ENCODE measurements at places on chromosomes 4 and X.

DNA sequence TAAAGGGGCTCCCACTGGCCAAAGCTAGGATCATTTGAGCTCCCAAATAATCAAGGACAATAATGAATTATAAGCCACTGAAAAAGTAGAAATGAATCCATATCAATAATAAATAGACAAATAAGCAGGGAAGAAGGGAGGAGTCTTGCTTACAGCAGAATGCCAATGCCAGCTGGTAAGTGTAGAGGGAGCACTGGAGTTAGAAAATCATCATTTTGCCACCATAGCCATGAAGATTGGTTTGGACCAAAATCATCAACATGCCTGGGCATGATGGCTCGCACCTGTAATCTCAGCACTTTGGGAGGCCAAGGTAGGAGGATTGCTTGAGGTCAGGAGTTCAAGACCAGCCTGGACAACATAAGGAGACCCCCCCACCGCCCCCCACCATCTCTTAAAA lies 20.4 kb upstream of the SH3KBP1 start:
- DNase-seq = no peak

DNA sequence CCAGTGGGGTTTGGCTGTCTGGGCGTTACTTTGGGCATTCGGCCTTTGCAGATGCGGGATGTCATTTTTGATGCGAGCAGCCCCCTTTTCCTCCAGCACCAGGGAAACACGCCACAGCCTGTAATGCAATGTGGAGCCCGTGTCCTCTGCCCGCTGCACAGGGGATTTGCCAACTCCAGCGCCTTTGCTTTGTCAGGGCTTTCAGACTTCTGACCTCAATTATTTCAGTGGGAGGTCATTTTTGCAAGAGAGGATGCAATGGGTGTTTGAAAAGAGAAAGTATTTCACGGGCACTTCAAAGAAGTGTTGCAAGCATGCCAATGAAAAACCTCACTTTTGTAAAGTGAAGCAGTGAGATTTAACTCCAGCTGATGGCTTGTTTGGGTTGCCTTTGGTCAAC lies 11.5 kb downstream of the CLCN4 start:
- peak; percentile 49 for DNase-seq

GRCh38 chr4:180799798-180800197 lies 1443.4 kb upstream of the TENM3 start:
- no peak for DNase-seq

GRCh38 chr4:24801136-24801855 lies 5.9 kb downstream of the SOD3 start:
- DNase-seq = no peak

GRCh38 chr4:182216005-182216404 lies 27.2 kb upstream of the TENM3 start:
- DNase-seq = peak; percentile 61

- no peak for DNase-seq
Observed at GRCh38 chr4:68209003-68209402, 36.5 kb downstream of the TMPRSS11B start.

DNA sequence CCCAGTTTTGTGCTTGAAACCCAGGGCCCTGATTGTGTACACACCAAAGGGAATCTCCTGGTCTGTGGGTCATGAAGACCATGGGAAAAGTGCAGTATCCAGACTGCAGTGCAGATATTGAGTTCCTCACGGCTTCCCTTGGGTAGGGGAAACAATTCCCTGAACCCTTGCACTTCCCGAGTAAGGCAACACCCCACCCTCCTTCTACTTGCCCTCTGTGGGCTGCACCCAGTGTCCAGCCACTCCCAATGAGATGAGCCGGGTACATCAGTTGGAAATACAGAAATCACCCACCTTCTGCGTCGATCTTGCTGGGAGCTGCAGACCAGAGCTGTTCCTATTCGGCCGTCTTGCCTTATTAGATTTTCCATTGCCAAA lies 134.2 kb downstream of the FNIP2 start:
- no peak for DNase-seq

GRCh38 chr4:91288702-91289311 lies 1015.0 kb upstream of the GRID2 start:
- DNase-seq = no peak

- DNase-seq = no peak
Observed at GRCh38 chrX:35664833-35665232, 133.3 kb upstream of the MAGEB16 start.

DNA sequence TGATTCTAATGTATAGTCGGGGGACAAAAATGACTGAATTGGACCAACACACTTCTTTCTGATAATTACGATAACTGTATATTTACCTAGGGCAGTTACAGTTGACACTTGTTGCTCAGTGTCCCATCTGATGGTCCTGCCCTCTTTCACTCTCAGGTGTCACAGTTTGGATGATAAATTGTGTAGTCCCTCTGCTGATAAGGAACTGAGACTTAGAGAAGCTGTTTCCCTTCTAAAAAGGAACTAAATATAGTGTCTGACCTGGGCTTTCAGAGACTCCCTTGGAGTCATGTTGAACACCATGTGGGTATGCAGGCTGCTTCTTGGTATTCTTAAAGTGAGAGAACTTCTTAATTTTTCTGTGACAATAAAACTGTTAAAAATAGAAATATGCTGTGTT lies 23.7 kb upstream of the PNPLA4 start:
- no peak for DNase-seq

- no peak for DNase-seq
Observed at GRCh38 chr4:188037003-188037713, 41.6 kb downstream of the ZFP42 start.

DNA sequence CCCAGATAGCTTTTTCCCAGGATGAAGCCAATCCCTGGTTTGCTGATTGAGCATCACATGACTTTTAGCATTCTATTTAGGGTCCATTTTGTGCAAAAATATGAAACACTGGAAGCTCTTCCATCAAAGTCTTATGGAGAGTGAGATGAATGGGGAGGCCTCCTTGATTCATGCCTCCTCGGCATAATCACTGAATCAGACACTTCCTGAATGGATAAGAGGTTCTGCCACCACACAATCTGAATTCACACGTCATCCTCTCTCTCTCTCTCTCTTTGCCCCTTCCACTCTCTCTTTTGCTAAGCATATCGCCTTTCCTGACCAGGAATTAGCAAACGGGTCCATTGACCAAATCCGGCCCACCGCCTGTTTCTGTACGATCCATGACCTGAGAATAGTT lies 68.7 kb downstream of the CRMP1 start:
- DNase-seq = no peak

GRCh38 chr4:6020613-6021012 lies 2.4 kb upstream of the C4orf50 start:
- DNase-seq = no peak

DNA sequence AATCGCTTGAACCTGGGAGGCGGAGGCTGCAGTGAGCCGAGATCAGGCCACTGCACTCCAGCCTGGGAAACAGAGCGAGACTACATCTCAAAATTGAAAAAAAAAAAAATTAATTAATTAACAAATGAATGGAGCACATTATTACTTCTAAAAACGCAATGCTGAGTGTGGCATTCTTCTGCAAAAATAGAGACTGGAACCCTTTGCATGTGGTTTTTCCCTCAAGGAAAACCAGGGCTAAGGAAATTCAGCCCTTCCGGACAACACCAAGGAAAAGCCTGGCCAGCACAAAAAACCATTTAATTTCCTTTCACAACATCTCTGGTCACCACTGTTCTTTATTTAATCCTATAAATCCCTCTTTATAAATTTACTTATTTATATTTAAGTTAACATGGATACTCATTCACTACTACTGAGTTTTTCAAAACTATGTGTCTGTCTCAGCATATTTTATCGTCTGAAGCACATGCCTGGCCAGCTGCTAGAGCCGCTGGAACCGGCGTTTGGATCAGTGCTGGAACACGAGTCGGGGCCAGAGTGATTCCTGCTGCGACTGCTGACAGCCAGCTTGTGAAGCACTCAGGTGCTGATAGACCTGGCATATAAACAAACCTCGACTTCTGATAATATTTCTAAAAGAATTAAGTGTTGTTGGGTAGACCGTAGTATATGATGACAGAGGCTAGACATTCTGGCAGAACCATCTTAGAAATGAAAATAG lies 84.5 kb upstream of the WWC2 start:
- DNase-seq = no peak

DNA sequence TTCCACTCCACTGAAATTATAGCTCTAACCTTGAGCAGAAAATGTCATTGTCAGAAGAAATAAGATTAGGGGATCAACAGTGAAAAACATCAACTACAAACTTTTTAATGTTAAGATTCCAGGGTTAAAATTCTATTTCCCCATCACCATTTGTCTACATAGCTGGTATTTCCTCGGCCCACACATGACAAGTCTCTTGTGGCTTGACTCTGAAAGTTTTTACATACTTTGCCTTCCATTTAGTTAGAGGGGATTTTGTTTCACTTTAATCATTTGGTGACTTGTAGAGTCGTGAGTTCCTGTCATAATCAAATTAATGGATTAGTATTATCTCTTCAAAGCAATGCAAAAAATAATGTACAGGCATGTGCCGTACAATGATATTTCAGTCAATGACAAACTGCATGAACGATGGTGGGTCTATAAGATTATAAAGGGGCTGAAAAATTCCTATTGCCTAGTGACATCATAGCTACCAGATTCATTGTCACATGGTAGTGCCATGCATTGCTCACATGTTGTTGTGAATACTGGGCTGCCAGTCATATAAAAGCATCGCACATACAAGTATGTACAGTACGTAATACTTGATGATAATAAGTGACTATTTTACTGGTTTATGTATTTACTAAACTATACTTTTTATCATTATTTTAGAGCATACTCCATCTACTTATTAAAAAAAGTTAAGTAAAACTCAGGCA lies 72.0 kb downstream of the ING2 start:
- peak; percentile 12 for DNase-seq

DNA sequence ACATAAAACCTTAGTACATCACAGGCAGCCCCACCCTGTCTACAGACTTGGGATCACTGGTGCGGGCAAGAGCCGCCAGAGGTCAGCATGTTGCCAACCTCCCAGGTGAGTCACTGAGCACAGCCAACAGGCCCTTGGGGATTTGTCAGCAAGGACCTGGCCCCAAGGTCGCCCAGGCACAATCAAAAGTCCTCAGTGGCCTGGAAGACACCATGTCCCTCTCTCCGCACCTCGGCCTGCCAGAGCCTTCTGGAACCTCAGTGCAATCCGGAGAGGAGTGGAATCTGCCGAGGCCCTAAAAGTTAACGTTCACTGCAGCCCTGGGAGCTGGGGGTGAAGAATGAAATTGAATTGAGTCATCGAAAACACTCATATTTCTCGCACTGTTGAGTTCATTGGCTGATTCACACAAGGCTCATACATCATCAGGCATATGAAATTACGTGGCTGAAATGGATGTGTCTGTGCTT lies 74.3 kb downstream of the WFS1 start:
- DNase-seq = peak; percentile 17

DNA sequence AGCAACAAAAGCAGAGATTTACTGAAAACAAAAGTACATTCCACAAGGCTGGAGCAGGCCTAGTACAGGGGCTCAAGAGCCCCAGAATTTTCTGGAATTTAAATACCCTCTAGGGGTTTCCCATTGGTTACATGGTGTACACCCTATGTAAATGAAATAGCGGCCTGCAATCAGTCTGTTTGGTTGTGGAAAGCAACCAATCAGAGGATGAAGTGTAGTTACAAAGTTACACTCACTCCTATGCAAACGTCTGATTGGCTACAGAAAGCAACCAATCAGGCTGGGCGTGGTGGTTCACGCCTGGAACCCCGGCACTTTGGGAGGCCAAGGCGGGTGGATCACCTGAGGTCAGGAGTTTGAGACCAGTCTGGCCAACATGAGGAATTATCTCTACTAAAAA lies 13.8 kb upstream of the TXLNG start:
- DNase-seq = no peak

DNA sequence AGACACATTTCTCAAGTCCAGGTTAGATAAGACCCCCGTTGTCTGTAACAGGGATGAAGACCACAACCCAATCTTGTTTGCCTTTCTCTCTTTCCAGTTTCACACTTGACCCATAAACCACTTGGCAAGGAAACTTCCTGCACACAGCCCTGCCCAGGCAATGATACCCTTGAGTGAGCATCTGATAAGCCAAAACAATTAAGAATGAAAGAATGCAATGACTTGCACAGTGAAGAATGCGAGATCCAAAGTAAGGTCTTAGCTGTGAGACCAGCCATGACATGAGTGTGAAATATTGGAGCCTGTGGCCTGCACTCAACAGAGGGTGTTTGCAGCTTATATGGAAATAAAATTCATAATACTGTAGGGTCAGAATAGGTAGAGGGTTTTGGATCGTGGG lies 37.9 kb upstream of the MXRA5 start:
- DNase-seq = peak; percentile 76

- peak; percentile 61 for DNase-seq
Observed at GRCh38 chrX:151458824-151459223, 61.8 kb downstream of the VMA21 start.

DNA sequence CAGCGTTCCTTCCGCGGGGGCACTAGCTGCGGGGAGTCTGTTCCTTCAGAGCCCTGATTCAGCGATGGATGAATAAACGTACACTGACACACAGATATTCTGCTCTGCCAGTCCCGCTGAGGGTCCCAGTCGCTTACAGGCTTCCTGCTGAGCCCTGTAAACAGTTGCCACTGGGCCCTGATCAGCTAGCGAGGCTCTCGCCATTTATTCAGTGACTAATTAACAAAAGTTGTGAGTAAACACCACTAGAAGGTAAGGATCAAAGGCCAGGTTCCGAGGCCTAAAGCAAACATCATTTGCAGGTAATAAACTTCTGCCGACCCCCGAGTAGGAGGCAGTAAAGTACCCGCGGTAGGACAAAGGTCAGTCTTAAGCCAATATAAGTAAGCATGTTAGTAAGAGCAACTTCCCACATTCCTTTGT lies 442.6 kb upstream of the GALNT7 start:
- no peak for DNase-seq

GRCh38 chr4:74364652-74365491 lies at the start of gene EREG:
Gene EREG (plus strand): TSS chr4:74365145. CDS start chr4:74365309, 164 bp downstream.
- peak; percentile 51 for DNase-seq

DNA sequence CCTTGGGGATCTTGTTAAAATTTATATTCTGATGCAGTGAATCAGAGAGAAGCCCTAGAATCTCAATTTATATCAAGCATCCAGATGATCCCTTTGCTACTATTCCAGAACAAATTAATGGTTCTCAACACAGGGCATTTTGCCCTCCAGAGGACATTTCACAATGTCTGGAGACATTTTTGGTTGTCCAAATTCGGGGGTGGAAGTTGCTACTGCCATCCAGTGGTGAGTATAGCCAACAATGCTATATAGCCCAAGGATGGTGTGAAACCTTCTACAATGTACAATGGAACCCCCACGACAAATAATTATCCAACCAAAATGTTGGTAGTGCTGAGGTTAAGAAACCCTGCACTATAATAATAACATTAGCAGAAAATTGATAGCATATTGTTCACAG lies 2440.0 kb downstream of the PCDH7 start:
- DNase-seq = peak; percentile 27

DNA sequence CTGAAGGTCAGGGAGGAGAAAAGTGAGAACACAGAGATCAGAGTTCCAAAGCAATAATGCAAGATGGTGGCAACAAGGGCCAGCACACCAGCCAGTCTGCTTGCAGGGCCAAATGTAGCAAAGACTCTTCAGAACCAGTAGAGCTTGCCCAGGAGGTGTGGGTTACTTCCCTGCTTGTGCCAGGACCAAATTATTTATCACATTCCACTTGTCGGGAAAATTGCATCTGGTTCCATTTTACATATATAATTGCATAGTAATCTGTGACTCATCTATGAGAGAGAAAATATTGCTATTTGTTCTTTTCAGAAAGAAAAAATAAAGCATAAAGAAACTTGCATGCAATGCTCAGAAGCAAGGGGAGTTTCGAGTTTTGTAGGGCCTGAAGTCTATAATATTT lies 41.4 kb downstream of the MAML3 start:
- no peak for DNase-seq

- no peak for DNase-seq
Observed at GRCh38 chrX:24184018-24184417, 34.5 kb downstream of the ZFX start.

All from astrocyte of the hippocampus (primary cell).